ENCODE measurements at places on chromosomes 5 and 9.

GRCh38 chr5:135063511-135064234, 29.6 kb upstream of the PITX1 start:
- DNase-seq, result no peak

DNA sequence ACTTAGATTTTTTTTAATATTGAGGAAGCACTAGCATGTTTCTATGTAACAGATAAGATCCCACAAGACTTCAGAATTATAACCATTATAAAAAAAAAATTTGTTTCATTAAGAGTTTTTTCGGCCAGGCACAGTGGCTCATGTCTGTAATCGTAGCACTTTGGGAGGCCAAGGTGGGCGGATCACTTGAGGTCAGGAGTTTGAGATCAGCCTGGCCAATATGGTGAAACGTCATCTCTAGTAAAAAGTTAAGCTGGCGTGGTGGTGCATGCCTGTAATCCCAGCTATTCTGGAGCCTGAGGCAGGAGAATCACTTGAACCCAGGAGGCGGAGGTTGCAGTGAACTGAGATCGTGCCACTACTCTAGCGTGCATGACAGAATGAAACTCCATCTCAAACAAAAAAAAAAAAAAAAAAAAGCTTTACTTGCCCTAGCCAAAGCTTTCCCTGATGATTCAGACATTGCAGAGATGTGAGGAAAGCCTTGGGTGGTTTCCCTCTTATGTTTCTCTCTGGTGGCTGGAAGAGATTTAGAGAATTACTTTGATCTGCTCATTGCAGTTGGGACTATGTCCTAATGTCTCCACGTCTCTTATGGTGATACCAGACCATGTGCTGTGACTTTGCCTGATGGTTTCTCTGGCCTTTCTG, 65.4 kb downstream of the EGFLAM start:
- no peak for DNase-seq

- no peak for DNase-seq
These were observed 236.2 kb upstream of the ADRA1B start for GRCh38 chr5:159680095-159680494.

GRCh38 chr5:73940026-73940425, 314.0 kb downstream of the ARHGEF28 start:
- no peak for DNase-seq

GRCh38 chr5:15579193-15579990, 79.4 kb downstream of the FBXL7 start:
- no peak for DNase-seq

DNA sequence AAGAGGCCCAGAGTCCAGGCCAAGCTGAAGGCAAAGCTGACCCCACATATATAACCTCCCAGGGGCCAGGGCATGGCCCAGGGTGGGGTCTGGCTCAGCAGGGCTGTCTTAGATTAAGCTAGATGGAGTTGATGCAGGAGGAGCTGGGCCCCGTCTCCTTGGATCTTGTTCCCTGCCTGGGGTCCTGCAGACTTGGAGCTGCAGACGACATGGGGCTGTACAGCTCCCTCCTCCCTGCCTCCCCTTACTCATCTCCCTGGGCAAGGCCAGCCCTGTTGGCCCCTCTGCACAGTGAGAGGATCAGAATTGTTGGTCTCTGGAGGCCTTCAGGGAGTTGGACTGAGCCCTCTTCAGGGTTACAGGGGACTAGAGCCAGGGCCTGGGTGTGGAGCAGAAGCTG, 134.9 kb downstream of the RGS3 start:
- DNase-seq, result no peak

GRCh38 chr9:90698871-90699440, 56.3 kb upstream of the DIRAS2 start:
- DNase-seq, result no peak

GRCh38 chr9:127927201-127927987, 3.2 kb downstream of the PIP5KL1 start:
- peak; percentile 43 for DNase-seq

- peak; percentile 77 for DNase-seq
These were observed 1.4 kb downstream of the GNAQ start for GRCh38 chr9:78030296-78030552.

DNA sequence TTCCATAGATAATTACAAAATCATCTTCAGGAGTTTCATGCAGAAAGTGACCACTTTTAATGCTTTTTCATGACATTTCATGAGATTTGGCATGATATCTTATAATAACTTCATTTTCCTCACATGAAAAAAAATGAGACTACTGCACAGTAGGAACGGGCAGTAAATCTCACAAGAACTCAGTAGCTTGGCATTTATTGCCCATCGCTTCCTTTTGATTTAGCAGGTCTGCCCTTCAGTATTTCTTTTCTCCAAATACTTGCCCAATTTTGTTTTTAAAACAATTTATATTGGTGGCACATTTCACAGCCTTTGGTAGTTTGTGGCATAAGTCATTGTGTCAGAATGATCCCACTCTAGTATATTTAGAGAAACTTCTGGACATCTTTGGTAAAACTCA, 711.8 kb upstream of the CHD1 start:
- no peak for DNase-seq

- no peak for DNase-seq
These were observed 135.2 kb upstream of the CLINT1 start for GRCh38 chr5:157993986-157994691.

DNA sequence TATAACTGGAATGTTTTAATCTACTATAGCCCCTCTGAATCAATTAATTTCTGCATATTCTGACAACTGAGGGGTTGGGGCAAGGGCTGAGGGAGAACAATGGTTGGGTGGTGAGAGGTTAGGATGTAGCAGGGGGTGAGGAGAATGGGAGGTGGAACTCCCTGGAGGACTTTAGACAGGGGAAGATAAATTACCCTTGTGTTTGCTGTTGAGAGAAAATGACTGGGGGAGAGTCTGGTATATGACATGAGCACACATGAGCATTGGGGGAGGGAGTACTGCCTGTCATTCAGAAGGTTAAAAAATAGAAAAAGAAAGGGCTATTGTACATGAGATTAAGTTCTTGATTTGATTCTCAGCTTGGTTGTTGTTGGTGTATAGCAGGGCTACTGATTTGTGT, 37.2 kb upstream of the PAPPA start:
- DNase-seq, result no peak

DNA sequence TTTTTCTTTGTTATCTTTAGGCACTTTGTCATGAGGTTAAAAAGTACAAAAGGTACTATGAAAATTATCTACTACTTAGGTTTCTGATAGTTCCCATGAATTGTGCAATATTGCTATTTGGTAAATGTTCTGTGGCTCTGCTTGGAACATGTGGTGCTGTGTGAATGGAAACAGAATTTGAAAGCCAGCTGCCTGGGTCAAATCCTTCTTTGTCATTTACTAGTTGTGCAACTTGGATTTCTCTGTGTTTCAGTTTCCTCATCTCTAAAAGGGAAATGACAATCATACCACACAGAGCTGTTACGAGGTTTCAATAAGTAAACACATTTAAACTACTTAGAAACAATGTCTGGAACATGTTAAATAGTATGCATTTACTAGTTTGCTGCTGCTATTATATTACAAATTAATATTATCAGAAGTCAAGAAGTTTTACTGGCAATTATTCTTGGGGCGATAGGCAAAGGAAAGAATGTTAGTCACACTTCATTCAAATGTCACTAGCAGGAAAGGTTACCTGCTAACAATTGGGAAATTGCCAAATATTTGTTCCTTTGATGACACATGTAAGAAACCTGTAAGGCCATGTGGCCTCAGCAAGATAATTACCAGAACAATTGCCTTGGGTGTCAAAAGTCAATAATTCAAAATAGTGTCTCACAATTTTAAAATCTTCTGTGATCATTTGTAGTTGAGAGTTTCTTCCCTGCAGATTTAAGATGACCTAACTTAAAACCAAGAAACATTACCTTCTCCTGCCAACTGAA, 184.8 kb downstream of the KIAA0825 start:
- DNase-seq, result no peak

- DNase-seq, result no peak
These were observed 101.5 kb downstream of the SPATA31D1 start for GRCh38 chr9:82090046-82090445.

- no peak for DNase-seq
These were observed 44.7 kb upstream of the PHYKPL start for GRCh38 chr5:178277346-178277745.

GRCh38 chr5:41435276-41435675, 75.1 kb downstream of the PLCXD3 start:
- DNase-seq, result no peak

DNA sequence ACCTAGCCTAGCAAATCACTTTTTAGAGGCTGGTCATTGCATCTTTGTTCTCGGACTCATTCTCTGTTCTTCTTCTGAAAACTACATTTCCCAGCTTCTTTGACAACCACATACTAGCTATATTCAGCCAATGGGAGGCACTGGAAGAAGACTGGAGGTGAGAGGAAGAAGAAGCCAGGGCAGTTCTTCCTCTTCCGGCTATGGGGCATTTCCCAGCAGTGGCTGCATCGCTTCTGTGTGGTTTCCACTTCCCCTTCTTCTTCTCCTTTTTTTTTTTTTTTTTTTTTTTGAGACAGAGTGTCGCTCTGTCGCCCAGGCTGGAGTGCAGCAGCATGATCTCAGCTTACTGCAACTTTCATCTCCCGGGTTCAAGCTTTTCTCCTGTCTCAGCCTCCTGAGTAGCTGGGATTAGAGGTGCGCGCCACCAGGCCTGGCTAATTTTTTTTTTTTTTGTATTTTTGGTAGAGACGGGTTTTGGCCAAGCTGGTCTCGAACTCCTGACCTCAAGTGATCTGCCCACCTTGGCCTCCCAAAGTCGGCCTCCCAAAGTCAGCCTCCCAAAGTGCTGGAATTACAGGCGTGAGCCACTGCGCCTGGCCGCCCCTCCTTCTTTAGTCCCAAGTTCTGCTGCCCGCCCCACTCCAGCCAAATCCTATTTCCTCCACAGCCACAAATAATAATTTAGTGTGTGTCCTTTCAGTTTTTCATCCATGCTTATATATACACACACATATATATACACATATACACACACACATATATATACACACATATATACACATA, 6.9 kb upstream of the UBAP1 start:
- no peak for DNase-seq

GRCh38 chr5:127664093-127664492, 15.2 kb downstream of the CTXN3 start:
- no peak for DNase-seq

DNA sequence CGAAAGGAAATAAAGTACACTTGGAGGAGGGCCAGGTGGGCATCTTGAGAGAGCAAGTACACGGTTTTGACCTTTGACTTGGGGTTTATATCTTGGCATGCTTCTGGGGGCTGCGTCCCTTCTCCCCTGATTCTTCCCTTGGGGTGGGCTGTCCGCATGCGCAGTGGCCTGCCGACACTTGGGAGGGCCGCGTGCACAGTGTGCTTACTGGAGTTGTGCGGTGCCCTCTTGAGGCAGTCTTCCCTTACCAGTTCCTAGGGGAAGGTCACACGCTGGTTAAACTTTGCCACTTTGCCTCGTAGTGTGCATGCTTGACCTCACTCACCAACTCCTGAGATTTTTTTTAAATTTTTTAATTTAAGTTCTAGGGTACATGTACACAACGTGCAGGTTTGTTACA, 4.3 kb upstream of the CLPTM1L start:
- DNase-seq, result no peak

- peak; percentile 70 for DNase-seq
These were observed 80.2 kb upstream of the IER5L start for GRCh38 chr9:129258124-129258822.

DNA sequence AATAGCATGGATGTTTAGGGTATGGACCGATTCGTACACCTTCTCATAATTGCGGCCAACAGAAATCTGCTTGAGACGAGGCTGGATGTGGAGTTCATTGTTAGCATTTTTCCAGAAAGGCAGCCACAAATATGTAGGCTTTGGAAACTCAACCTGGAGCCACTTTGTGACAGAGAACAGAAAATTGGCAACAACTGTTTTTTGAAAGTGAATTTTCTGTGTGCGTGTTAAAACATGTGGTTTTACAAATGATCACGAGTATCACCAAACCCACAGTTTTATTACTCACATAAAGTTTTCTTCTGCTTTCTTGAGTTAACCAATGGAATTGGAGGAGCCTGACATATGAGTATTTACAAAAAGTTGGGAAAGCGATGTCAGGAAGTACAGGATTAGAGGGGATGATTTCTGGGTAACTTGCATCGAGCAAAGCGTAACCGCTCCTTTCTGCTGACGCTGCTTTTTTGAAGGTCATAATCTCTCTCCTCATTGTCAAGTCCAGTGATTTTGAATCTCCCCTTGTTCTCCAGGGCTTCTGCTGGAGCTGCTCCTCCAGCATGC, 138.5 kb upstream of the TAF11L2 start:
- DNase-seq, result no peak

- no peak for DNase-seq
These were observed 638.1 kb downstream of the ACTL7B start for GRCh38 chr9:108217431-108218349.

DNA sequence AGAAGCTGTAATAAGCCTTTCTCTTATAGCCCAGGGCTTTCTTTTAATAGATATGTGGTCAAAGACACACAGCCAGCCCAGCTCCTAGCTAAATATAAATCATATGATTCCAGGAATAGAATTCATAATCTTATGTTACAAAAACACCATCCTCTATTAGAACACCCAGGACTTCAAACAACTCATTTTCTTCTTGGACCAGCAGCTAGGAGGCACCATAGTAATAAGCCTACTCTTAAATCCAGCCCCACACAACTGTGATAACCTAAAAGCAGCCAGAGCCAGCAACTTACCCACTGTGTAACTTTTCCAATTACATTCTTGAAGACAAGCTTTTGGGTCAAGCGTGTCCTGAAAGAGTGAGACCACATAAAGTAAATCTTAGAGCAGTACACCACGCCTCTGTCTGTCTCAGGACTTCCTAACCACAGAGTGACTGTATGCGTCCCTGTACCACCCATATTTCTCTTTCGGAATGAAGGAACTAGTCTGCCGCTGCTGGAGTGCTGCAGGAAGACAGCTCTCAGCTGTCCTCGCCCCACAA, 223.8 kb downstream of the TLE1 start:
- DNase-seq, result no peak

- DNase-seq, result no peak
These were observed 20.9 kb downstream of the RFK start for GRCh38 chr9:76373173-76373783.

GRCh38 chr9:115121181-115121580, 3.2 kb upstream of the TNC start:
- DNase-seq, result no peak

DNA sequence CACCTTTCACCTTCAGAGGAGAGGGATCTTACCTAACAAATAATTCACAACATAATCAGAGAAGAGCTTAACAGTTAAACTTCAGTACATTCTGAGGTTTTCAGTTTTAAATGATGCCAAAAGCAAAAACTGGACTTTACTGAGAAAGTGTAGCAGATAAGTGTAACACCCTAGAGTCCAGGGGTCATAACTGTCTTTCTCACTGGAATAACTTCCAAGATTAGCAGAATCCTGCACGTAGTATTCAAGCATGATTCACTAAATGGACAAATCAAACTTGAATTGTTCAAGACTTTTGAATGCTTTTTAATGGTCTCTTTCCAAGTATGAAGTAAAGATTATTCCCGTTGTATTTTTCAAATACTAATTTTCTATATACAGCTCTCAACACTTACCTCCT, 180.1 kb upstream of the NREP start:
- no peak for DNase-seq

DNA sequence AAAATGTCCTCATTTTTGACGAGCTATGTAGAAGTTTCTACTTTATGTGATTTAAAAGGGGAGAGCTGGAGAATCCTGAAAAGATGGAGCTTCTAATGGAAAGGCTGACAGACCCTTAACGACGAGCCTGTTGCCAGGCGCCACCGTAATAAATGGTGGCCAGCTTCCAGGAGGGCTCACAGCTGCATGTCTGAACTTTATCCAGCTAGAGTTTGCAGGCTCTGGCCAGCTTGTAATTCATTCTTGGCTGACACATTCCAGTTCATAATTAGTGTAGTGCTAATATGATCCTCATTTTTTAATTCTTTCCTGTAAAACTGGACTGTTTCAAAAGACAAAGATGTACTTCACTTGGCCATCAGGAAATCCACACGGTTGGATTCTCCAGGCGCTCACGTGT, 246.7 kb downstream of the GAS1 start:
- DNase-seq, result no peak

All from erythroblast (primary cell).